ENCODE measurements at places on chromosomes 16 and 17. TPM values are rescaled to one million over a fixed set of nuclear protein-coding genes. Genes with fewer than 3 reads are reported as not detected.

BLTP2 gene
- total RNA-seq, result 62.9 TPM

HOXB1 gene
- total RNA-seq, result not detected

NPIPA7 gene
- 12.3 TPM for total RNA-seq

MAZ gene
- 150 TPM for total RNA-seq

TBC1D3H gene
- total RNA-seq, result not detected

HASPIN gene
- 15.3 TPM for total RNA-seq

UMOD gene
- total RNA-seq, result not detected

TNS4 gene
- total RNA-seq, result 178 TPM

TAC4 gene
- not detected for total RNA-seq

IRX3 gene
- total RNA-seq, result 5.5 TPM

WNT9B gene
- total RNA-seq, result not detected

ABCA9 gene
- total RNA-seq, result not detected

CHD3 gene
- total RNA-seq, result 63.8 TPM

TVP23B gene
- 68.5 TPM for total RNA-seq

SLC16A13 gene
- 9.2 TPM for total RNA-seq

AOC3 gene
- 1.1 TPM for total RNA-seq

CES5A gene
- not detected for total RNA-seq

CLEC19A gene
- 0.18 TPM for total RNA-seq

ARL4D gene
- 19.0 TPM for total RNA-seq

EPN2 gene
- 51.8 TPM for total RNA-seq

RUNDC3A gene
- total RNA-seq, result 0.57 TPM

DHX58 gene
- 0.30 TPM for total RNA-seq

PER1 gene
- 22.8 TPM for total RNA-seq

TMEM238L gene
- not detected for total RNA-seq

TEKT3 gene
- total RNA-seq, result not detected

OMG gene
- total RNA-seq, result not detected

PRR29 gene
- 0.71 TPM for total RNA-seq

GDPD1 gene
- 0.90 TPM for total RNA-seq

KRT33A gene
- not detected for total RNA-seq

TMC7 gene
- total RNA-seq, result 7.2 TPM

PHB1 gene
- total RNA-seq, result 424 TPM

CD19 gene
- not detected for total RNA-seq

KCNJ18 gene
- total RNA-seq, result not detected

MYH2 gene
- total RNA-seq, result not detected

DNASE1L2 gene
- total RNA-seq, result 0.77 TPM

TSPOAP1 gene
- not detected for total RNA-seq

GLIS2 gene
- 32.9 TPM for total RNA-seq

TEDC2 gene
- 22.2 TPM for total RNA-seq

EVI2A gene
- not detected for total RNA-seq

PMP22 gene
- 255 TPM for total RNA-seq

MEOX1 gene
- not detected for total RNA-seq

SERPINF2 gene
- 2.2 TPM for total RNA-seq

PYY gene
- total RNA-seq, result not detected

POLR3K gene
- total RNA-seq, result 41.4 TPM

APOH gene
- 3.0 TPM for total RNA-seq

BBS2 gene
- 18.7 TPM for total RNA-seq

TNFRSF17 gene
- total RNA-seq, result not detected

ZNF319 gene
- 17.4 TPM for total RNA-seq

HOXB9 gene
- 7.5 TPM for total RNA-seq

MFAP4 gene
- total RNA-seq, result not detected

ATP6V0D1 gene
- total RNA-seq, result 116 TPM

WIPI1 gene
- total RNA-seq, result 8.2 TPM

ABCA5 gene
- total RNA-seq, result 2.9 TPM

AATK gene
- 0.28 TPM for total RNA-seq

PPM1D gene
- 18.4 TPM for total RNA-seq

TNP2 gene
- not detected for total RNA-seq

OR2C1 gene
- not detected for total RNA-seq

ZNF629 gene
- 15.1 TPM for total RNA-seq

All from A549 treated with CORT108297 at 1 μM for 4 hours (cell line).